Aorta (tissue), 5 donors: ENCODE measurements at places on chromosomes 4 and X. TPM values are rescaled to one million over a fixed set of nuclear protein-coding genes. Genes with fewer than 3 reads are reported as not detected.

Gene PRMT9
- total RNA-seq, result 9.9 TPM

Gene SYTL4
- total RNA-seq, result 14.4 TPM

Gene CFAP99
- not detected for total RNA-seq

- H3K27ac ChIP-seq, result no peak overlapping the region
- DNase-seq, result no peak
- no peaks in the 10 kb centered on the region for H3K36me3 ChIP-seq
- no peaks in the 10 kb centered on the region for H3K27me3 ChIP-seq
- H3K4me3 ChIP-seq, result no peak overlapping the region
Measured at GRCh38 chr4:41125558-41126311, 88.6 kb downstream of the APBB2 start.

GRCh38 chrX:940691-941090 lies 271.8 kb downstream of the CRLF2 start:
- H3K27me3 ChIP-seq, result no peaks in the 10 kb centered on the region
- no peak overlapping the region for H3K27ac ChIP-seq
- H3K36me3 ChIP-seq, result no peaks in the 10 kb centered on the region
- no peak for DNase-seq
- no peak overlapping the region for H3K4me3 ChIP-seq
